ENCODE measurements at places on chromosomes 6 and 20.
A peak's percentile ranks its signal among the peaks of the same experiment; 100 is the strongest.

- DNase-seq, result peak; percentile 9
These were observed 182.2 kb upstream of the RREB1 start for GRCh38 chr6:6925391-6926164.

DNA sequence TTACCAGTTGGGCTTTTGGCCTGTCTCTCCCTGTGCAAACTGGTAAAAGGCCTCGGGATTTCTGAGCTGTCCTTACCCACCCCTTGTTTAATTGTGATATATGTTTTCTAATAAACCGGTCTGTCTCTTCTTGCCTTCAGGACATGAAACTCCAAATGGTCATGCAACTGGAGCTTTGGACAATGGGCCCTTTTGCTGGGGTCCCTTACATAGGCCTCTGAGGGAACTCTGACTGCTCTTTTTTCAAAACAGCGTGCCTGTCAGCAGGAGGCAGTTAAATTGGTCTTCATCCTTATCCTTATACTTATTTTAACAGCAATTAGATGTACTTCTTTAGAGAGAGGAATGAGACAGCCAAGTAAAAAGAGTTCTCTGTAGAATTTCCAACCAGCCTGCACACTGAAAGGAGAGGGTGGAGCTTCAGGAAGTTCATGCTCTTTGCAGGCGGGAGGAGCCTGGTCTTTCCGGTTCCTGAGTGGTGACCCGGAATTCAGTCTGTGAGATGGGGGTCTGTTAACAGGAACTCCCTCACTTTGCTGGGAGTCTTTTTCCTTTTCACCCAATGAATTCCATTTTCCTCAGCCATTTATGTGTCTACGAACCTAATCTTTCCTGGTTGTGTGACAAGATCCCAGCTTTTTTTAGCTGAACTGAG is 299.6 kb upstream of the GJE1 start:
- no peak for DNase-seq

- DNase-seq, result no peak
These were observed 62.2 kb downstream of the KCNB1 start for GRCh38 chr20:49420292-49420691.

GRCh38 chr6:50301307-50301706 is 251.6 kb upstream of the DEFB112 start:
- DNase-seq, result no peak

DNA sequence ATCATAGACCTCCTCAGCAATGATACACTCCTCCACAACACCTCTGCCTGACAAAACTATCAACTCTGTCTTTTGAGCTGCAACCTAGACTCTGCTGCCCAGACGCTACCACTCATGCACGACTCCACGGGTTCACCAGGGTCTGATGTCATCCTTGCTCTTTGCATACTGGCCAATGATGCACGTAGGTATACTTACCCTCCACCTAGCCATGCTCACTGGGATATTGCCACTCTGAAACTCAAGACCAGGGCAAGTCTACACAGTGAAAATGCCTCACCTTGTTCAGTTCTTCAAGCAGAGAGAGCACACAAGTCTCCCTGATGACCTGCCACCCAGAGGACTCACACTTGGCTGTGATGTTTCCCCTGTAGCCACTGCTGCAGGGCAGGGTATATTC is 27.7 kb downstream of the ADGRF1 start:
- no peak for DNase-seq

DNA sequence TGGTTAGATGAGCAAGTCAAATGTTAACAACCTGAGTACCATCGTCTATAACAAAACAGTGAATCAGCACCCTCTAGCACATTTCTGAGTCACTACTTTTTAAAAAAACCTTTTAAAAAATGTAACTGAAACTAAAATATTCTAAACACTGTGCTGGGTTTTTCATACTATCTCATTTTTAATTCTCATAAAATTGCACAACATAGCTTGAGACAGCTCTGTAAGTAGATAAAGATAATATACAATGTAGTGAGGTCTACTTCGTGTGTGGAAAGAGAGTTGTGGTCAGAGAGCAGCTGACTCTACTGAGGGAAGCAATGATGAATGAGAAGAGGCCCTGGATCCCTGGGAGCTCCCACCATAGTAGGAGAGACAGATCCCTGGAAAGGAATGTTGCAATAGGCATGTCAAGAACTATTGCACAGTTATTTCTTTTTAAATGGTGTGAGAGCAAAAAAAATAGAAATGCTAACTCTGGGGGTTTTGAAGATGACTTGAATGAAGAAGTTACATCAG is 13.6 kb upstream of the CALHM6 start:
- DNase-seq, result peak; percentile 95

- DNase-seq, result no peak
These were observed 20.6 kb upstream of the LAMP5 start for GRCh38 chr20:9493803-9494202.

- DNase-seq, result no peak
These were observed 124.1 kb downstream of the FOXO3 start for GRCh38 chr6:108684771-108685329.

- DNase-seq, result peak; percentile 20
These were observed 319.7 kb upstream of the MAN1A1 start for GRCh38 chr6:119669221-119669620.

DNA sequence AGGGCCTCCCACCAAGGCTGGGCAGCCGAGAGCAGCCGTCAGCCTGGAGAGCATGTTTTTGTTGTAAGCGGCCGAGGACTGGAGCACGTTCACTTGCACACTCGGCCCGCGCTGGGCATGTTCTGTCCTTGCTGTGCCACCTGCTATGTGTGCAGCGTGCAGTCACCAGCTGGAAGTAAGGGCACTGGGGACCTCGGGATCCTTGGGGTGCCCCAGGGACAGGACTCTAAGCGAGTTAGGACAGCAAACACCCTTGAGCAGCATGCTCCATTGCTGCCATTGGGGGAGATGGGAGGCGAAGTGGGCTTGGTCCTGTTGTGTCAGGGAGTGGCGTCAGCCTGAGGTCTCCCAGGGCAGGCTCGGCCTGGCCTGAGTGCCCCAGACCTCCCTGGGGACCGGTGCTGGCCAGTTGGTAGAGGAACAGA is 18.6 kb downstream of the DYNLT1 start:
- no peak for DNase-seq

DNA sequence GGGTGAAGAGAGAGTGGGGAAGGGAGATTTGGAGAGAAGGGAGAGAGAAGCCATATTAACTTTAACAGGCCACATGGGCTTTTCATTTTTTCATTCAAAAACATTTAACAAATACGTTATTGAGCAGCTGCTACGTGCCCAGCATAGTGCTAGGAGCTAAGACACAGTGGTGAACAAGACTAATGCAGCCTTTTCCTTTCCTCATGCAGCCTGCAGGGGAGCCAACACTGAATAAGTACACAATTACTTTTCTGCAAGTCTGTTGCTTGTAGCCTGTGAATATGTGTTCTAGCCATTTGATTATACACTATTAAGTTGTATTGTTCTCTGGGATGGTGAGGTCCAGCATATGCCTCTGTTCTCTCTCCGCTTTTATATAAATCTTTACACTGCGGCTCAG is 1.9 kb upstream of the BLOC1S5 start:
- DNase-seq, result no peak

- DNase-seq, result peak; percentile 44
These were observed 474 bp downstream of the RBM38 start for GRCh38 chr20:57391439-57392301.

DNA sequence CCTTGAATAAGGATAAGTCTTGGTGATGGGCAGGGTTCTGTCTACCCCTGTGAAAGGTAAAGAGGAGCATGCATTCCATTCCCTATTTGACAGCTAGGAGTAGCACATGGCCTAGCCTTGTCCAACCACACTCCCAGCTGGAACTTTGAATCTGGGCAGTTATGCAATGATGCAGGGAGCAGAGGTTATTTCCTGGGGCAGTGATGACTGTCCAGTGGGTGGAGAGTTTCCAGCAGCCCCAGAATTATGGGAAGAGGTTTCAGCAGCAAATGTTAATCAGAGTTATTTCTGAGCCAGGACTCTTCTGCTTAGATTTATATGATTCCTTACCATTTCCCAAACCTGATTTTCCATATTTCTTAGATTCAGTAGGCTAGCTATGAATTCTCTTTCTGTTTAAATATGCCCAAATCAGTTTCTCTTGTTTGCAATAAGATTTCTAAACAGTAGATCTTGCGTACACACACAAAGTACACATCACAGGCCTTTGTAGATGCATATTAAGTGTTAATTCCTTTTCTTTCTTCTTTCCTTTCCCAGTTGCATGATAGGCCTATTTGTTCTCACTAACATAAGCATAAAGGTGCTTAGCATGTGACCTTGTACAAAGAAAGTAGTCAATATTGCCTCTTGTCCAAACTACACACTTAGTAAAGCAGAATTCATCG is 17.3 kb upstream of the TXLNB start:
- peak; percentile 43 for DNase-seq

GRCh38 chr20:50227506-50227905 is 36.9 kb downstream of the CEBPB start:
- no peak for DNase-seq

DNA sequence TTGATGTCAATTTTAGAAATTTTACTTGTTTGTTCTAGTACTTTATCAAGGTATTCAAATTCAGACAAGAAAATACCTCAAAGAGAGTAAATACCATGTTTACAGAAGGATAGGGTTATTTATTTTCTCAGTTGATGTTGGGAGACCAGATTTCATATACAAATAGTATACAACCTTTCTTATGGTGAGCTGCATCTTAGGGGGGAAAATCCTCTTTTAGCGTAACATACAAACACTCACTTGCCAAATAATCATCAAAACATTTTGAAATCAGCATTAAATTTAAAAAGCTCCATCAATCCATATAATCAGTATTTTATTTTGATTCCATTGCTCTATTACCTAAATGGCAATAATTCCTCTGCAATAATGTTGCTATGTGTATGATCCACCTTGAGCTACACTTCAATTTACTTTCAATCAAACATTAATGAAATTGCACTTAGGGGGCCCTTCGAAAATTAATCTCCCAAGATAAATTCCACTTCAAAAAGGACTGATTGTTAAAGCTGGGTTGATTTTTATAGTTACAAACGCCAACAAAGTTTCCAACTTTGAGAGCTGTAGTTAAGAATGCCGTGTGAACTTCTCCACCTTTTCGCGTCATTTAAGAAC is 2.2 kb downstream of the NKX2-4 start:
- DNase-seq, result no peak

DNA sequence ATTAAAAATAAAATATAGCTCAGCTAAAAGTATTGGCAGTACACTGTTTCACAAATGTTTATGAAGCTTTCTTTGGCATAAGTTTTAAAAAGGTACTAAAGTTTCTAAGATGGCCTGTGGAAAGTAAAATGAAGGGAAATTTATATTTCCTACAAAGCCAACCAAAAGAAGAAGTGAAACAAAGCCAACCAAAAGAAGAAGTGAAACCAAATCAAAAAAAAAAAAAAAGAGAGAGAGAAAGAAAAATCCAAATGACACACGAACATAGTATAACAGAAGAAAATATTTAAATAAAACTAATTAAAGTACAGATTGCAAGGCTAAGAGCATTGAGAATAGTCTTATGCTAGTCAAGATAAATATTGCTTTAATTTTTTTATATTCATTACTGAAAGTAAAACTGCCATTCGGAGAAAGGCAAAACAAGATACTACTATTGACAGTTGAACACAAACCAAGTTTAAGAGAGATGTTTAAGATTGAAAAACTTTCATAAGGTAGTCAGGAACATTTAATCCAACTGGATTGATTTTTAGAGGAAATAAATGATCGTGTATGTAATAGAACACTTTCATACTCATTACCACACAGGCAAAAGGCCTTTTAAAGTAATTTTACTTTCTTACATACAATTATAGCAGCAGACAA is 12.8 kb upstream of the KHDRBS2 start:
- no peak for DNase-seq

DNA sequence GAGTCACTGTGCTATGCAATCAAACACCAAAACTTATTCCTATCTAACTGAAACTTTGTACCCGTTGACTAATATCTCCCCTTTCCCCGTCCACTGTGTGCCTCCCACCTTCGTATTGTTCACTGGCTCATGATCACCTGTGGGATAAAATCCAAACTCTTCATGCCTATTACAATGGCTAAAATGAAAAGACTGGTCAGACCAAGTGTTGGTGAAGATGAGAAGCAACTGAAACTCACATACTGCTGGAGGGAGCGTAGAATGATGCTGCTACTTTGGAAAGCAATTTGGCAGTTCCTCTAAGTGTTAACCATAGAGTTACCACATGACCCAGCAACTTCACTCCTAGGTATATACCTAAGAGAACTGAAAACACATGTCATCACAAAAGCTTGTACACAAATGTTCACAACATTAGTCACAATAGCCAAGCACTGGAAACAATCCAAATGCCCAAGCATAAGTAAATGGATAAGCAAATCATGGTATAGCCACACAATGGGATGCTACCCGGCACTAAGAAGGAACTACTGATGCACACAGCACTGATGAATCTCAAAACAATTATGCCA is 13.1 kb downstream of the RPS10 start:
- no peak for DNase-seq

DNA sequence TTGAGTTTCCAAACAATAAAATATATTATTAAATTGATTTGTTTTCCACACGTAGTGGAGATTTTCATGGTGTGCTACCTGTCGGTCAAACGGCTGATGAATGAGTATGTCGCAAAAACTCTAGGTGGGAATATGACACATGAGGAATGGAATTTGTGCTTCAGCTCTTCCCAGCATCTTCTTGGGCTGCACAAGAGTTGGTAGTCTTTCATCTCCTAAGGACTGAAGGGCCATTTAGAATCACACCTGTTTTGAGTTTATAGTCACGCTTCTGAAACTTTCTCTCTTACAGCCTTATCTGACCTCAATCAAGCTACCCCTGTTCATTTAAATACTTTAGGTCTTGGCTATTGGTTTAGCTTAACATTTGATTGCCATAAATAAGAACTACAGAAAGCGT is 157.7 kb upstream of the AKAP12 start:
- DNase-seq, result no peak

DNA sequence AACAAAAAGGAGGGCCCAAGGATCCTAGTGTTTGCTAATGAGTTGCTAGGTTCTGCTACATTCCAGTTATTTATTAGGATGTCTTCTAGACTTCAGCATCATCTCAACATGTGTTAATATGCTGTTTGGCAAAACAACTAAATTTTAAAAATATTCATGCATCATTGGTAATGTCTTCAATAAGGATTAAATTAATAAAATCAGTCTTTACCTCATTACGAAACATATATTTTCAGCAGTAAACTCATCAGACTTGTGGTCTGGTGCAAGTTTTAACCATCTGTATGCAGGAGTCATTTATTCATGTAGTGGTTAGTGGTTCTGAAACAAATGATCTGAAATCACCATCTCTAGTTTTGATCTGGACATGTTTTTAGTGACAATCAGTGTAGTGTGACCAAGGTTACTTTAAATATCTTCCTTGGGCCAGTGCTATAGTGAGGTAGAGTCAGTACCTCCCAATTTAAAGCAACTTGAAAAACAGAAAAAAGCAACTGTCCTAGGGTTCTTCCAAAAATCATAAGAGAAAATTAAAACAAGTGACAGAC is 85.0 kb upstream of the KCNK16 start:
- DNase-seq, result no peak

- no peak for DNase-seq
These were observed 250.3 kb upstream of the PLN start for GRCh38 chr6:118297821-118298220.

- no peak for DNase-seq
These were observed 95.7 kb downstream of the LY86 start for GRCh38 chr6:6683969-6684833.

GRCh38 chr20:51211191-51211590 is 188.3 kb upstream of the KCNG1 start:
- no peak for DNase-seq

GRCh38 chr6:7377961-7378360 is 11.6 kb downstream of the CAGE1 start:
- DNase-seq, result no peak
